Mammary microvascular endothelial cell (primary cell): ENCODE measurements at places on chromosomes 11 and 22. TPM values are rescaled to one million over a fixed set of nuclear protein-coding genes. Genes with fewer than 3 reads are reported as not detected.

CKAP5 gene
- 67.6 and 68.1 TPM in 2 replicates for total RNA-seq

DTX4 gene
- total RNA-seq: 0.40 and 1.1 TPM in 2 replicates

NCAM1 gene
- total RNA-seq: 2.1 and 3.5 TPM in 2 replicates

LRRC55 gene
- total RNA-seq: under 0.01 and 0.07 TPM in 2 replicates

GTPBP1 gene
- 27.6 and 28.2 TPM in 2 replicates for total RNA-seq

DRICH1 gene
- not detected in 2 replicates for total RNA-seq

BEST1 gene
- not detected in 2 replicates for total RNA-seq

SMTNL1 gene
- total RNA-seq: not detected in 2 replicates

RFPL1 gene
- not detected in 2 replicates for total RNA-seq

ACR gene
- 0.40 TPM in 1 of 2 replicates, not detected in the other for total RNA-seq

MPZL2 gene
- total RNA-seq: 129 and 135 TPM in 2 replicates

FGF3 gene
- total RNA-seq: not detected in 2 replicates

UBQLN3 gene
- total RNA-seq: not detected in 2 replicates

MPPED1 gene
- total RNA-seq: not detected in 2 replicates

SHANK2 gene
- 0.07 TPM in 1 of 2 replicates, not detected in the other for total RNA-seq

SMC1B gene
- total RNA-seq: not detected in 2 replicates

KRTAP5-10 gene
- not detected in 2 replicates for total RNA-seq

MB gene
- not detected in 2 replicates for total RNA-seq

APOA1 gene
- not detected in 2 replicates for total RNA-seq

FADS1 gene
- 59.7 and 68.7 TPM in 2 replicates for total RNA-seq

SUN2 gene
- total RNA-seq: 69.0 and 82.1 TPM in 2 replicates

ANO9 gene
- 0.20 and 0.89 TPM in 2 replicates for total RNA-seq

APOA4 gene
- total RNA-seq: not detected in 2 replicates

LGALS12 gene
- not detected in 2 replicates for total RNA-seq
